ENCODE measurements at places on chromosomes 2 and 18.
A peak's percentile ranks its signal among the peaks of the same experiment; 100 is the strongest.

DNA sequence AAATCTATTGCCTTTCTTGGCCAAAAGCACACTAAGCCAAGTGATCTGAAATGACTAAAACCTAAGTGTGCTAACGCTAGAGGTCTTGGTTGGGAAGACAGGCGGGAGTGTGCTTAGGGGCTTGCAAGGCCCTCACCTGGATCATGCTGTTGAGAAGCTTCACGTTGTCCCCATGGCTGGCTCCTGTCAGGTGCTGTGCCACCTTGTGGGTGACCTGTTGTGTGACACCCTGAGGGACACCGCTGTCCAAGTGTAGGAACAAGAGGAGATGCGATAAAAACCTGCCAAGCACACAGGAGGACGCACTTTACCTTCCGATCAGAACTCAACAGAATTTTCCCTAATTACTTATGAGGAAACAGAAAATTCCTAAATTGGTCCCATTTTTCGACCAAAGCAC is 50.8 kb downstream of the EPG5 start:
- DNase-seq, result no peak

DNA sequence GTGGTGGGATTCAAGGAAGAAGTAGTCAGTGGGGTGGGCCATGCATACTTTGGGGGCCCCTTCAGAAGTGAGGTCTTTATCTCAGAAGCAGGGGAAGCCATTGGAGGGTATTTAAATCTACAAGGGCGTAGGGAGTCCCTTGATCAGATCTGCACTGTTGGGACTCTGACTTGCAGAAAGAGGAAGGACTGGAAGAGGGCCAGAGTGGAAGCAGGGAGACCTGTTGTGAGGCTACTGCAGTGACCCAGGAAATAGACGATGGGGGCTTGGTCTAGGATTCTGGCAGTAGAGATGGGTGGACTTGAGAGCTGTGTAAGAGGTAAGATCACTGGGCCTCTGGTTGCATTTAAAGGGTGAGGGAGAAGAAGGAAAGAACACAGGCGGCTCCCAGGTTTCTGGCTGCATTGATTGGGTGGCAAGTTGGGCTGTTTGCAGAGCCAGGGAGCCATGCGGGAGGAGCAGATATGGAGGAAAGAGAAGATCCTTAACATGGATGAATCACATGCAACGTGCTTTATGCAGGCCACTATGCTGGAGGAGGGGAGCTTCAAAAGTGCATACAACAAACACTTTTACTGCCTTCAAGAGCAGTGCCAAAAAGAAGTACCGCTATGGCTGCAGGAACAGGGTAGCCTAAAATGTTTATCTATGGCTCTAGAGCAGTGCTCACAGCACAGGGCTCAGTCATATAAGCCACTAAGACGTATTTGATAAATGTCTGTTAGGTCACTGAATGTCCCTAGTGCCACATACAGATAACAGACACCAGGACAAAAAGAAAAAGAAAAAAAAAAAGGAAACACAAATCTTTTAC is 2.3 kb downstream of the SFXN5 start:
- DNase-seq, result peak; percentile 45

GRCh38 chr2:205802065-205802464 is 119.8 kb downstream of the NRP2 start:
- no peak for DNase-seq

DNA sequence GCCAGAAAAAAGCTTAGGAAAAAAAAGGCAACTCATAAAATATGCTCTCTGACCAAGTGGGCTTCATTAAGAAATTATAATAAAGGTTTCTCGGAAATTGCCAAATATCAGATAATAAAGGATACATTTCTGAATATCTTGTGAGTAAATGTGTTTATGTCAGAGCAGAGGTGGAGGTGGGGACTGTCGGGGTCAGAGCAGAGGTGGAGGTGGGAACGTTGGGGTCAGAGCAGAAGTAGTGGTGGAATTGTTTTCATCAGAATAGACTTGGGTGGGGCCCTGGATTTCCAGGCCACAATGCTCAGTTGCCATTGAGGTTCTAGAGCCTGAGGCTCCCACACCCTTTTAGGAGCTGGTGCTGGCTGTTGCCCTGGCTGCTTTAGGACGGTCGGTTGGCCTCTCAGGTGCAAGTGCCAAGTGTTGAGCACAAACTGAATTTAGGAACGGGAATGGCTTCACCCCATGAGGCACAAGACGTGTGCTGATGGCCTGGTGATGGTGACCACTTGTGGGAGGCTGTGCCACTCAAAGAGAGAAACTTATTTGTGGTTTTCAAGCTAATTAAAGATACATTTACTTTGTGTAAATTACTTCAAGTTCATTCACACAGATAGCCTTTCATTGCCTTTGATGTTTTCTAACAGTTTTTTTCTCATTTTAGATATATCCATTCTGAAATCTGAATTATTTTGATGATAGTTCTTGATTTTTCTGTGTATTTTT is 131.5 kb downstream of the ATP9B start:
- DNase-seq, result peak; percentile 69

DNA sequence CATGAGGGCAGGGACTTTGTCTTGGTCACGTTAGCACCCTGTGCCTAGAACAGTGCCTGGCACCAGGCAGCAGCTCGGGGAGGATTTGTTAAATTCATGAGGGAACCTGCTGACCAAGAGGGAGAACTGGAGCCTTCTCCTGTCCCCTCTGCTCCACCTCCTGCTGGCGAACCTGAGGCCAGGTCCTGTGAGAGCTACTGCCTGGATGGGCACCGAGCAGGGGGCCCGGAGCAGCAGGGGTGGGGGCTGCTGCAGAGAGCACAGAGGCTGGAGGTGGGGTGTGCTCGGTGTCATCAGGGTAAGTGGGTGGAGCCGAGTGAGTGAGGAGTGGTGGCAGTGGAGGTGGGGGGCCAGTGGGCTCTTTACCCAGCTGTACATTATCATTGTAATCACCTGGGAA is 52.1 kb upstream of the FAHD2A start:
- DNase-seq, result no peak

- DNase-seq, result no peak
Observed at GRCh38 chr2:54289917-54290316, 33.9 kb upstream of the TSPYL6 start.

- DNase-seq, result no peak
Observed at GRCh38 chr2:106863387-106863786, 22.6 kb downstream of the ST6GAL2 start.

DNA sequence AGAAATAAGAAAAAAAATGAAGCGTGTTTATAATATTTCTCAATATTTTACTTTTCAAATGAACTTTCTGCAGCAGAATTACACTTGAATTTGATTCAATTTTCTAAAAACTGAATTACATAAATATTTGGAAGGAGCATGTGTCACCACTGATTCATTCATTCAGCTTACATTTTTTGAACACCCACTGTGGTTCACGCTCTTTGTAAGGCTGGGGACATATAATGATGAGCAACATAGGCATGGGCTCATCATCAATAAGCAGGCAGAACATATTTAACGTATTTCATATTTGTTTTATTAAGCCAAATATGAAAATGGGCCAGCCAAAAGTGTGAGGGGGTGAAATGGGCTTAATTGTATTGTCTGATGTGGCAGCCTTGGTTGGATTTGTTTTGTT is 209.1 kb downstream of the CTNNA2 start:
- DNase-seq, result no peak

GRCh38 chr18:47846431-47846830 is 84.0 kb downstream of the SMAD2 start:
- no peak for DNase-seq

DNA sequence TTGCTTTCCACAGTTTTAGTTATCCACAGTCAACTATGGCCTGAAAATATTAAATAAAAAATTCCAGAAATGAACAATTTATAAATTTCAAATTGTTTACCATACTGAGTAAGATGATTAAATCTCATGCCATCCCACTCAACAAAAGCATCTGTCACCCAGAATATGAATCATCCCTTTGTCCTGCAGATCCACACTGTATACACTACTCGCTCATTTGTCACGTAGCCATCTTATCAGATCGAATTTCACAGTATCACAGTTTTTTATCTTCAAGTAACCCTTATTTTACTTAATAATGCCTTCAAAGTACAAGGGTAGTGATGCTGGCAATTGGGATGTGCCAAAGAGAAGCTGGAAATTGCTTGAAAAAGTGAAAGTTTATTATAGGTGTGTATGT is 291.8 kb upstream of the LRATD1 start:
- DNase-seq, result no peak

DNA sequence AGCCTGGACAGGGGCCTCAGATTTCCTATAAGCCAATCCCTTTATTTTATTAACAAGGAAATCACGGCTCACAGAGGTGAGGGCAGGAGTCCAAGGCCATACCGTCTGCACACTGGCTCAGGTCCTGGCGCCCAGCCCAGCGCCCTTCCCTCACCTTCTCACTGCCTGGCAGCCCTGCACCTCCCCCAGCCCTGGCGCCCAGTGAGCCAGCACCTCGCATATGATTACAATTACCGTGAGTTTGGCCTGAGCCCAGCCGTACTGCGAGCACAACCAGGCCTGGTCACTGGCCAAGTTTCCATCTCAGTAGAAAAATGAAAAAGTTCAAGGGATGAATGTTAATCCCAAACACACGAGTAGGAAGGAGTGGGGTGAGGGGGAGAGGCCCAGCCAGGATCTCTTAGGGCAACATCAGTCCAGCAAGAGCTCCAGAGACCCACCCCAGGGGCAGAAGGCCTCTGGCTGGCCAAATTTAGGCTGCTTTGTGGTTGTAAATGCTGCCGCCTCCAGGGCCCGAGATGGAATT is 68.4 kb downstream of the MCFD2 start:
- peak; percentile 93 for DNase-seq

DNA sequence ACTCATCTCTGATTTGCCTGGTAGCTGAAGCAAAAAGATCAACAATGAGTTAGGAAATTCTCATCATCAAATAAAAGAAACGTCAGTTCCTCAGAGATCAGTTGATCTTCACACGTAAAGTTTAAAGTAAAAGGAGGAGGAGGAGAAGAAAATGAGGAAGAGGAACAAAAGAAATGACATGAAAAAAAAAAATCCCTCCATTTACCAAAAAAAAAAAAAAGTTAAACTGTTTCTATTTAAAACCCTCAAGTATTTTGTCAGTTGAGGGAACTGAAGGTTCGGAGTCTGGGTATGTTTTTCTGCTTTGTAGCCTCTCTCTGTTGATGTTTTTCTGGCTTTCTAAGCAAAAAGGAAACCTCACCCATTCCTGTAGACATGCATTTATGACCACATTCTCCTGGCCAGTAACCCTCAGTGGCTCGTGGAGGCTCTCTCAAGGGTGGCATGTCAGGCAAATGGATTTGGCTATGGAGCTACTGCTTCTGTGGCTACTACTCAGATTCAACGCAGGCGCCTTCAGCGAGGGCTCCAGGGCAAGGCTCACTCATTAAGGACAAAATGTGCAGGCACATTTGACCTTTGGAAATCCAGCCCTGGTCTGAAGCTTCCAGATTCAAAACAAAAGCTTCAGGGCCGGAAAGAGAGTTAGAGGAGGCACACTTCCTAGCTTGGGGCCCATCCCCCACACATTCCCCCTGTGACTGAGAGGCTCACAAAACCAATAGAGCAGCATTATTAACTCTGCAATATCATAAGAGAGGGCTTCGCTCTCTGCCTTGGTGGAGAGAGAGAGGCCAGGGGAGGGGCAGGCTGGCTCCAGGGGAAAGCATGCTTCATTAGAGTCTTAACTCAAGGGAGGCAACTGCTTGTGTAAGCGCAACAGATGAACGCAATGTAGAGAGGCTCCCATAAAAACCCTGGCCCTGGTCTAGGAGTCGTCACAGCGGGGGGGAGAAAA is 22.3 kb downstream of the KLF7 start:
- DNase-seq, result peak; percentile 87

DNA sequence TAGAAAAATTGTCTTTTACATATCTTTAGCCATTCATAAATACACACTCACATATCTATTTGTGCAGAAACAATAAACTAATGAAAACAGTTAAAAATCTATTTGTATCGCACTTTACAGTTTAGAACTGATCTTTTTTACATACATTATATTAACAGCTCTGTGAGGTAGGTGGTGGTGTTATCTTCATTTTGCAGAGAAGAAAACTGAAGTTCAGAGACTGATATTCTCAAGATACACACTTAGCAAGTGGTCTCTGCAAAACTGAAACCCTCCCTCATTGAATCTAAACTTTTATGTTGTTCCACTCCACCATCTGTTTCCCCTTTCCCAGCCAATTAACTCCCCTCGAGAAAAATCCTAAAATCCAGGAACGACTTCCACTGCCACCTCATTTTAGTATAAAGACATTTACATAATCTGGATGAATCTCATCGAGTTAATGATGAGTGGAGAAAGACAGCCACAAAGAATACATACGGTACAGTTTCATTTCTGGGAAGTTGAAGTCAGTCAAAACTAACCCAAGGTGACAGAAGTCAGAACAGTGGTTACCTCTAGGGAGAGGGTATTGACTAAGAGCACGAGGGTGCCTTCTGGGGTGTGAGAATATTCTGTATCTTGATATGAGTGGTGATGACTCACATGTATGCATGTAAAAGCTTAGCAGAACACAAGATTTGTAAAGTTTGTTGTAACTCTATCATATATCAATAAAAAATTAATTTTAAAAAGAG is 524.2 kb upstream of the TCF4 start:
- DNase-seq, result no peak

- peak; percentile 21 for DNase-seq
Observed at GRCh38 chr2:30253873-30254684, 22.7 kb downstream of the LBH start.

DNA sequence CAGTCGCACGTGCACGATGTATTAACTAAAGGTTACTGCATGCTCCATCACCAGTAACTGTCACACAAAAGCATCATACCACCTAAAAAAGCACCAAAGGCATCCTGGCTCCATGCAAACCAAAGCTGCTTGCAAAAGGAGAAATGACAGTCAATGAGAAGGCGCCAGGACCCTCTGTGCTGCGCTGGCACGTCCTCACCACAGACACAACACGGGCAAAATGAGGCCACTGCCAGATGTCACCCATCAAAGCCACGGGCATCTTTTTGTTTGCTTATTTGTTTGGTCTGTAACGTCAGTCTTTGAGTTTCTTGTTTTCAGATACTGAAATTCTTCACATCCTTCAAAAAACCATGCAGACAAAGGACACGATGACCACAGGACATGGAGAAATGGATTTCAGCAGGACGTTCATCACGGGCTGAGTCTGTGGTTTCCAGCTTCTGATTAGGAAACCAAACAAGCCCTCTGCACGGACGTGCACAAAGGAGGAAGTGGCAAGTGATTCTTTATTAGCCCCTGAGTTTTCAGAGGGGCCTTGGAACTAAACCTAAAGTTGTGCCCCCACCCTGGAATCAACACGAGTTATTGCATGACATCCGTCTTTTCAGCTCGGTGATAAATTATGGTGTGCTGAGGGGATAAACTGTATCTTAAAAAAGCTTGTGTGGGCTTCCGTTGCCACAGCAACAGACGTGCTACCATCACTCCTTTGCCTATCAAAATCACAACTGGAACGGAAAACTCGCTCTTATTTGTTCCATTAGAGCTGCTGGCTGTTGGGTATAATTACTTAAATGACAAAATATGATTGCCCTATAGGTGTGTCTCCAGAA is 181.8 kb downstream of the EIPR1 start:
- DNase-seq, result no peak

Data from sciatic nerve (tissue), 2 donors.